ENCODE measurements at places on chromosomes 4 and X. TPM values are rescaled to one million over a fixed set of nuclear protein-coding genes. Genes with fewer than 3 reads are reported as not detected.

The VCX3A gene
- not detected for total RNA-seq

- H3K4me1 ChIP-seq: no peaks in the 10 kb centered on the region
- no peaks in the 10 kb centered on the region for H3K27me3 ChIP-seq
- no peak for DNase-seq
- H3K27ac ChIP-seq: no peak overlapping the region
Observed at GRCh38 chr4:124334119-124334518, 378.4 kb downstream of the ANKRD50 start.

DNA sequence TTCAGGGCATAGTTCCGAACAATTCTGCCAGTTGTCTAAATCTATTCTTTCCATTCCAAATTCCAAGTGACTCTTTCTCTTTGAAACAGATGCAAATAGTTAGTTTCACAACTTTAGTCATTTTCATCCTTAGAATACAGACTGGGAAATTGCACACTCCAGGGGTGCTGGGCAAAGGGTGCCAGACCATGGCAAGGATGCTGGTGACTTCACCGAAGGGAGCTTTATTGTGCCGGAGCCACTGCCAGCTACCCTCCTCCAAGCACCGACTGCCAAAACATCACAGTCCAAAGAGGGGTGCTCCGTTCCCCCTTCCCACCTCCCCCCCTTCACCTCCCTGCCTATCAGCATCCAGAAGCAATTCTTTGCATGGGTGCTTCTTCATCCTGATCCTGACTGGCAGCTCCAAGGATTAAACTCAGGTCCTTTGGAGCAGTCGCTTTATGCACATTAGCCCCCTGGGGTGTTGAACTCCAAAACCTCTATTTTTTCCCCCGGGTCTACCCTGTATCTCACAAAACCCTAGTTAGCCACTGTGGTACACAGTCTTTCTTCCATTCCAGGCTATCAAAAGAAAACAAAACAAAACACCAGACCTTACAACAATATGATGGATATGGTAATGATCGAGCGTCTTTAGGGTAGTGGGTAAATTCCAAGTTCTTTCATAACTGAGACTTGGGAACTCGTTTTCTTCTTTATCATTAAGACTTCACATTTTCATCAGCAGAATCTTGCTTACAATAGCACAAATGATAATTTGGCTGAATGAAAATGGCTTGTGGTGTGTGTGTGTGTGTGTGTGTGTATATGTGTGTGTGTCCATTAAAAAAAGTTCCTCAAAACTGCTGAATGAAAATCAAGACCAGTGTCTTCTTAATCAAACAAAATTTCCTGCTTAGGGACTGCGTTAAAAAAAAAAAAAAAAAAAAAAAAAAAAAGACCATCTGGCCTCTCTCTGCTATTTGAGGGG is 28.7 kb downstream of the MID1 start:
- no peaks in the 10 kb centered on the region for H3K4me1 ChIP-seq
- no peak overlapping the region for H3K4me3 ChIP-seq
- no peak overlapping the region for H3K27ac ChIP-seq

GRCh38 chrX:69896046-69896445 is 153.7 kb downstream of the AWAT2 start:
- no peak overlapping the region for H3K27ac ChIP-seq
- no peaks in the 10 kb centered on the region for H3K27me3 ChIP-seq

DNA sequence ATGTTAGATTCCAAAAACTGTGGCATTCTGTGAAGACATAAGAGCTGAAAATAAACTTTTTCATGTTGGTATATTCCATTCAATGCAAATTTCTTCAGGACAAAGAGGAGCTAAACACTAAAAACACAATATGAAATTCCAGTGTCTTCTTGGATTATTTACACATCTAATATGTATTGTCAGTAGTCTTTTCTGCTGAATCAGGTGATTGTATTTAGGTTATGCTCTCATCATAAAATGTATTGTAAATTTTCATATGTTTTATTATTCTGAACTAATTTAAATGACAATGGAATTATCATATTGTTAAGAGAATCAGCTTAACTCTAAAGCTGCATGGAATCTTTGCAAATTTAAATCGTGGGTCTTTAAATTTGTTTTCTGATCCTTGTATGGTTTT is 526.7 kb downstream of the PDHA2 start:
- H3K27me3 ChIP-seq: no peaks in the 10 kb centered on the region
- no peak overlapping the region for H3K27ac ChIP-seq
- no peaks in the 10 kb centered on the region for H3K36me3 ChIP-seq
- DNase-seq: no peak

- DNase-seq: no peak
- H3K27ac ChIP-seq: no peak overlapping the region
- H3K4me3 ChIP-seq: no peak overlapping the region
Observed at GRCh38 chr4:8549352-8549931, 30.8 kb upstream of the GPR78 start.
